ENCODE measurements at places on chromosomes 2 and 18.

- no peak for DNase-seq
These were observed 215.6 kb upstream of the SLC14A2 start for GRCh38 chr18:45399643-45400042.

GRCh38 chr18:14075196-14075595, 57.0 kb downstream of the ZNF519 start:
- no peak for DNase-seq

GRCh38 chr2:218322768-218323525, 30.6 kb upstream of the TMBIM1 start:
- DNase-seq = no peak

DNA sequence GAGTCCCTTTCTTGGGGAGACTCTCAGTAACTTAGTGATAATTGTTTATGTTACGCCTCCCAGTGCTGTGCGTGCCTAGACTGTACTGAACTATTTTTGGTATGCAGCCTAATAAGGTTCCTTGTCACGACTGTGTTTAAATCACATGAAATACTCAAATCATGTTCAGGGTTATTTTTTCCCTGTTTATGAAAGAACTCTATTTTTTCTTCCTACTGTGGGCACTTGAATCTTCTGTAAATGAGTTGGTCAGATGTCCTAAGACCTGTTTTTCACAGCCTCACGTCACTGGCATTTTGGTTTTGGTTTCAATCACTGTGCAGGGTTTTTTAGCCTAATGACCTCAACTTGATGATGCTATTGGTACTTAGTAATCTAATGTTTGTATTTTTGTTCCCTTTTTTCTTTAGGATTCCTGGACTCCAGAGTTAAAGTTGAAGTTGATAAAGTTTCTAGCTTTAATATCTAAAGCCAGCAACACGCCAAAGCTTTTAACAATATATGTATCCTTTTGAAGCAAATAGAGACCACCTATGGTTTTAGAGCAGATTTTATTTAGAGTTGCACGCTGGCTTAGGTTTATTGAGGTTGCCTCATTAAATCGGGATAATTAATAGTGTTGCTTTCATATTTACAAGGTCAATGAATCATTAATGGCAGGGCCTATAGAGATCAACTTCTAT, 24.0 kb downstream of the ARMC9 start:
- no peak for DNase-seq

GRCh38 chr2:98875081-98875728, 60.8 kb downstream of the CRACDL start:
- DNase-seq = no peak

- no peak for DNase-seq
These were observed 504 bp downstream of the ASAP2 start for GRCh38 chr2:9206991-9207640.

- peak; percentile 18 for DNase-seq
These were observed 426.9 kb downstream of the CDH2 start for GRCh38 chr18:27750014-27750413.

DNA sequence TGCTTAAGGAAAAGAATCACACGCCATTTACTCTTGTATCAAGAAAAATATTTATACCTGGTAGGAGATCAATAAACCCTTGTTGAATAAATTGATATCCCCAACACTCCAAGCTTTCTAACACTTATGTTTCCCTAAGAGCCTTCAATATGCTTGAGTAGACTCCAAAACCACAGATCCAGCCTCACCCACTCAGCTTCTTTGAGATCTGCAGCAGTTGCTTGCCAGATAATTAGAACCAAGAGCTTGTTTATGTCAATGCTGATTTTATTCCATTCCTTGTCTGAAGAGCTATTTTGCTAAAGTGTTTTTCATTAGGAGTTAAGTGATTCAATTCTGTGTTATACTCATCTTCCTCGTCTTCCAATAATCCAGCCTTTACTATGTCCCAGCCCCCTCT, 26.3 kb upstream of the CRIM1 start:
- DNase-seq = no peak

- peak; percentile 91 for DNase-seq
These were observed 27.0 kb upstream of the MGAT4A start for GRCh38 chr2:98757904-98758421.

- DNase-seq = no peak
These were observed 7.4 kb downstream of the NAB1 start for GRCh38 chr2:190656301-190656700.

DNA sequence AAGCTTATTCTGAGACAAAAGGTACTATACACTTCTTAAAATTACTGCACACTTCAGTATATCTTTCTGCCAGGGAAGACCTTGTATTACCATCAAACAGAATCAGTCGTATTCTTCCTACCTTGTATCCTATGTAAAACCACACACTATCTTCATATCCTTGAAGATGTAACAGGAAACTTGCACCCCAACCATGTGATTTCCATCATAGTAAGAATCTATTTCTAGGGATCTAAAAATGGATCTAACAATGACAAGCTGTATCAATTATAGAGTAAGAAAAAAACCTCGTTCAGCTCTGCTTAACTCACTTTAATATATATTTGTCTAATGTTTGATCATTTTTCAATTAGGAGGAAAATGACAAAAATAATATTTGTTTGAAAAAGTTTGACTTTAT, 60.2 kb downstream of the WDR75 start:
- no peak for DNase-seq

- DNase-seq = no peak
These were observed 90.2 kb downstream of the SMAD7 start for GRCh38 chr18:48860269-48861180.

DNA sequence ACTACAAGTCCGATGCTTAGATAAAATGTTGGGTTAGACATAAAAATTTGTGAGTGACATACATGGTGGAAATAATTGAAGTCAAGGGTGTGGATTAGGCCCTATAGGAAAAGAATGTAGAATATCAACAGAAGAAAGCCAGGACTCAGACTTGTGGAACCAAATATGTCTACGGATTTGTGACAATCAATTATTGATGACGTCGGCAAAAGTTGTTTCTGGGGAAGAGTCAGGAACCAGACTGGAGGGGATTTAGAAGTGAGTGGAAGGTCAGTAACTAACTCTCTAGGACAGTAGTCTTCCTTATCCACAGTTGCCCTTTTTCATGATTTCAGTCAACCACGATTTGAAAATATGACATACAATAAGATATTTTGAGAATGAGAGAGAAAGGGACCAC, 130.9 kb upstream of the TANK start:
- DNase-seq = no peak

DNA sequence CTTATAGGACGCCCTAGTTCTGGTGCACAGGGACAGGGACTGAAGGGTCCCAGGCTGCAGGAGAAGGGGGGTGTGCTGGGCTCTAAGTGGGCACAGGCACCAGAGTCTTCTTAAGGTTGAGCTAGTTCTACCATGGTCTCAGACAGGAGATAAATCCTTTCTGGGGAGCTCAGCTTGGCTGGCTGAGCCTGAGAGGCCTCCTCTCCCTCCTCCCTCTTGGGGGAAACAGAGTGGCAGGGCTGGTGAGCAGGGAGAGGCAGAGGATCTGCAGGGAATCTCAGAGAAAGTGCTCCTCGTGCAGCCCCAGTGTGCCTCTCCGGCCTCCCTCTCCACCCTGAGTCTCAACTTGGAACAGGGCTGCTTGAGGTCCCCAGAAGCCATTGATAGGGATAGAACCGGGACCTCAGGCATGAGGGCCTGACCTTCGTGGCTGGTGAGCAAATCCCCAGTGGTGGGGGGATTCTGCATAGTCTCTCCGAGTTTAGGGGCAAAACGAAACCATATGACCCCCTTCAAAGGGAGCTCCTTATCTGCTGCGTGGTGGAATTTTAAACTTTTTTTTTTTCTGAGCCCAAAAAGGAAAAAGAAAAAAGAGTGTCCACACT, 2.0 kb downstream of the GDF7 start:
- no peak for DNase-seq

DNA sequence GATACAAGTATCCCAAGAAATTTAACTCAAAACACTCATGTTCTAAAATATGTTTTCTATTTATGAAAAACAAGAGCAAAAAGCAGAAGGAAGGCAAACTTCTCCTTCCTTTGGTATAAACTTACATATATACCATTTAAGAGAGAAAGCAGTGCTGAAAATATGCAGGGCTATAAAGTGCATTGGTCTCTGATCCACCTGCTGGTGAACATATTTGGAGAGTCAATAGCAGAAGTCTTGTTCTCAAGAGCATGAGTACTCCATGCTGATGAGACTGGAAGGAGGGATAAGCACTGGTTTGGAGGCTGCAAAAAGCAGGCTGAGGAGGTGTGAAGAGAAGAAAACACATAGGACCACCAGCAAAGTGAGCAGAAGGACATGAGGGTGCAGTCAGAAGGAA, 391.2 kb downstream of the STK39 start:
- no peak for DNase-seq

GRCh38 chr2:233168445-233168844, 83.0 kb upstream of the ATG16L1 start:
- DNase-seq = no peak

GRCh38 chr2:95306336-95306895, 9.3 kb downstream of the KCNIP3 start:
- DNase-seq = no peak

DNA sequence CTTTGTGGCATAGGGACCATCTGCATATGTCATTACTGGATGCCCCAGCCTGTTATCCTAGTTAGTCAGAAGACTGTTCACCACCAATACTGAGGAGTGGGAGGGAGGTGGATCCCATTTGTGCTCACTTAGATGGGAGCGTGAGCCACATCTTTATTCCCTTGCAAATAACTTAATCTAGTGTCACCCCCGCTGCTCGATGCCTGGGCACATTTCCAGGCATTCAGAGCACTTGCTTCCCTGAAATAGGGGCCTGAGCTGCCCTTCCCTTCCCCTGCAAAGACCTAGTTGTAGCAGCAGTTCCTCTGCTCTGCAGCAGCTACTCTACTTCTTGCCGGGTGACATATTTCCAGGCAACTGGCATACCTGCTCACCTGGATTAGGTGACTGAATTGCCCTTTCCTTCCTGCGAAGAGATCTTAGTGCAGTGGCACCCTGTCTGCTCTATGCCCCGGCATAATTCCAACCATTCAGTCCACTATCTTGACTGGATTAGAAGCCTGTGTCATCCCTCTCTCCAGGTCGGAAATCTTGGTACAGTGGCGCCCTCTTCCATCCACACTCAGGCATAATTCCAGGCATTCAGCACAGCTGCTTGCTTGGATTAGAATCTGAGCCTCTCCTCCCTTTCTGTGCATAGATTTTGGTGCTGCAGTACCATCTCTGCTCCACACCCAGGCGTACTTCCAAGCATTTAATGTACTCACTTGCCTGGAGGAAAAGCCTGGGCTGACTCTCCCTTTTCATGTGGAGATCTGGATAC, 1389.1 kb upstream of the TMEFF2 start:
- no peak for DNase-seq

DNA sequence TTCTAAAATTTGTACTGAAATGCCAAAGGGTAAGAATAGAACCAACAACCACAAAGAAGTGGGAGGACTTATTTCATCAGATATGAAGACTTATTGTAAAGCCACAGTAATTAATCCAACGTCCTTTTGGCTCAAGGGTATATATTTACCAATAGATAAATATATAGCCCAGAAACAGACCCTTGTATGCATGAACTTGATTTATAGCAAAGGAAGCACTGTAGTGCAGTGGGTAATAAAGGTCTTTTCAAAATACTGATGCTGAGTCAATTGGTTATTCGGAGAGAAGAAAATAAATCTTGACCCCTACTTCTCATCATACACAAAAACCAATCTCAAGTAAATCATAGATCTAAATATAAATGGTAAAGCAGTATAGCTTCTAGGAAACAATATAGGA, 200.5 kb upstream of the ST6GAL2 start:
- DNase-seq = no peak

DNA sequence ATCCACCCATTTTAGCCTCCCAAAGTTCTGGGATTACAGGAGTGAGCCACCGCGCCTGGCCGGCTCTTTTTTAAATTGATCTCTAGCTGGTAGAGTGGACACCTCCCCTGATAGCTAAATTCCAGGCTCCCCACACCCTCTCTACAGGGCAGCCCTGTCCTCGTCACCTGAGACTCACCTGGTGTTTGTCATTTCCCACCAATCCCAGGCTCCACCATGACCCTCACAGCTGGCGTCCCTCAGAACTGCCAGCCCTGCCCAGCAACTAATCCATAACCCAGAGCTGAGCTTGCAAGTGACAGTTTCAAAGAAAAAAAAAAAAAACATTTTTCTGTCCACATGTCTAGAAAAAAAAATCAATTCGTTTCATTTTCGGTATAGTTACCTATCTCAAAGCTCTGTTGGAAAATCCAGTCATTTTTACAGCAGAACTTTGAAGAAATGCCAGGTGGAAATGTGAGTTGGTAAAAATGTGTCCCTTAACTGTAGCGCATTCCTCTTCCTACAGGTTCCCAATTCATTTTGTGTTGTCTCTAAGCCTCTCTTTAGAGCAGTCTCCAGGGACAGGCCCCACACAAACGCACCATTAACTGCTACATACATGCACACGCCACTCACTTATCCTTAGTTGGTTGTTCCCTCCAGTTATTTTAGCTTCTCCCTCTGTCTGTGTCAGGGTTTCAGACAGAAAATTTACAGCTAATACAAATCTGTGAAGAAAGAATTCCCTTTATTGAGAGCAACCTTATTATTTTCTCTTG, 294.7 kb downstream of the FBXO15 start:
- DNase-seq = no peak

- no peak for DNase-seq
These were observed 3.4 kb upstream of the CYP1B1 start for GRCh38 chr2:38079116-38080052.

- DNase-seq = no peak
These were observed 142.3 kb upstream of the KCNJ3 start for GRCh38 chr2:154556146-154556545.

- DNase-seq = no peak
These were observed 104.2 kb downstream of the SPTBN1 start for GRCh38 chr2:54560146-54560881.

GRCh38 chr2:130754811-130755210, 529 bp upstream of the AMER3 start:
- DNase-seq = no peak

DNA sequence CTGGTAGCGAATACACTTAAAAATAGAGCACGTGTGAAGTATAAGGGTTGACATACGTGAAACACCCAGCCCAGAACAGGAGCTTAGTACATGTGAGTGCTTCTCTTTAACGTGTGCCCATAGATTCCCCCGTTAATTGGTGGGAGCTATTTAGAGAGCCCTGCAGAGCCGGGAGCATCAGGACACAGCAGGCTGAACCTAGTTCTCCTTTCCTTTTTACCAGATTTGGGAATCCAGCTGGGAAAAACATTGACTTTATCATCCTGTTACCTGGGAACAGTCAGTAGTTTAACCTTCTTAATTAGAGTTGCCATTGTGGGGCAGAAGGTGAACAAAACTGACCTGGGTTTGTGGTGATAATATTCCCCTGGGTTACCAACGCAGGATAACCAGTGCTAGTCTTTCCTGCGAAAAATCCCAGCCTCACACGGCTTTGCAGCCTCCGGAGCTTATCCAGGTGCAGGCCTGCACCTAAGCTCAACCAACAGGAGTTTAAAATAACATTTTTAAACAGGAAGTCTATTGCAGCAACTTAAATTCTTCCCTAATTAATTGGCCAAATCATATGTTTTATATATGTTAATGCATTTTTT, 78.1 kb upstream of the SPTBN1 start:
- DNase-seq = no peak

DNA sequence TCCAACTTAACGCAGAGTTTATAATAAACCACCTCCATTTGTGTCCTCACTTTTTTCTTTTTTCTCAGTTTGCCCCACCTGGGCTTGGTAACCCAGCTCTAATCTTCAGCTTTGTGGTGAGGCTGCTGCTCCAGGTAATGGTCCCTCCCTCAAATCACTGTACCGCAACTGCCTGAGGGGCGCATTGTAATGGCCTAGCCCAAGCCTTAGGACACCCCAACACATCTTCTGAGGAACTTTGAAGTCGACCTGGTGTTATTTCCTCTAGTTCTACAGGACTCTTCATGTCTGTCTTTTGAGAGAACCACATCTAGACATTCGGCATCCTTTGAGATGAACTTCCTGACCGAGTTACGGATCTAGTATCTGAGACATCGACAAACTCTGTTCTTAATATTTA, 99.7 kb downstream of the PLEKHM3 start:
- no peak for DNase-seq

Data from epithelial cell of prostate (primary cell).